Spleen (tissue), 13 donors: ENCODE measurements at places on chromosomes 2 and 18. TPM values are rescaled to one million over a fixed set of nuclear protein-coding genes. Genes with fewer than 3 reads are reported as not detected.

GRCh38 chr2:66849153-66849755 lies 414.3 kb downstream of the MEIS1 start:
- DNase-seq = no peak
- H3K36me3 ChIP-seq = no peaks in the 10 kb centered on the region
- no peaks in the 10 kb centered on the region for H3K27me3 ChIP-seq
- no peaks in the 10 kb centered on the region for H3K4me1 ChIP-seq
- no peak overlapping the region for H3K27ac ChIP-seq

Gene PRKAG3
- not detected for polyA plus RNA-seq

Gene PCGF1
- polyA plus RNA-seq = 11.6 TPM

- no peak for DNase-seq
- no peak overlapping the region for H3K27ac ChIP-seq
- no peaks in the 10 kb centered on the region for H3K36me3 ChIP-seq
- no peaks in the 10 kb centered on the region for H3K4me1 ChIP-seq
Measured at GRCh38 chr2:233756429-233757081, 3.5 kb upstream of the UGT1A1 start.

Gene BBS5
- polyA plus RNA-seq = 2.9 TPM

Gene TIGD1
- 4.4 TPM for polyA plus RNA-seq

Gene NPPC
- 2.2 TPM for polyA plus RNA-seq

Gene GPR55
- 0.86 TPM for polyA plus RNA-seq
